Urinary bladder (tissue), 4 donors: ENCODE measurements at places on chromosomes 12 and 14.

- DNase-seq, result no peak
These were observed 111.3 kb upstream of the GARIN2 start for GRCh38 chr14:67077921-67078320.

- no peak for DNase-seq
These were observed 45.8 kb downstream of the MLXIP start for GRCh38 chr12:122124370-122124769.

- no peak for DNase-seq
These were observed 37.6 kb downstream of the SYNE3 start for GRCh38 chr14:95478818-95479217.

DNA sequence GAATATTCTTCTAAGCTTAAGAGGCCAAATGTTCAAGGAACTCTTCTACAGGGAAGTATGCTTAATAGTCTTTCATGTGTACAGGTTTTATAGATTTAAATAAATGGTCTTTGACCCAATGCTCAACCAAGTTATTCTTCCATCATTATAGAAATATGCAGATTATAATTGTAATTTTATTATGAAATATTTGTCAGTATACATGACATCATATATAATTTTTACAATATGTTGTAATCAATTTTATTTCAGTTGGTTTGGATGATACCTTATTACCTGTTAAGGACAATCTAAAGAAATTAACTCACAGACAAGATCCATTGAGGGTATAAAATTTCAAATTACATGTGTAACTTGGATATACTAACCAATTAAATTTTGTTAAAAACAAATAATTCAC, 1278.3 kb downstream of the SLC16A7 start:
- DNase-seq, result no peak

- DNase-seq, result no peak
These were observed 19.9 kb downstream of the PPP2R5C start for GRCh38 chr14:101781240-101782061.

GRCh38 chr12:27243006-27243405, 1.1 kb upstream of the STK38L start:
- no peak for DNase-seq

- no peak for DNase-seq
These were observed 2.2 kb upstream of the TC2N start for GRCh38 chr14:91869556-91869955.

DNA sequence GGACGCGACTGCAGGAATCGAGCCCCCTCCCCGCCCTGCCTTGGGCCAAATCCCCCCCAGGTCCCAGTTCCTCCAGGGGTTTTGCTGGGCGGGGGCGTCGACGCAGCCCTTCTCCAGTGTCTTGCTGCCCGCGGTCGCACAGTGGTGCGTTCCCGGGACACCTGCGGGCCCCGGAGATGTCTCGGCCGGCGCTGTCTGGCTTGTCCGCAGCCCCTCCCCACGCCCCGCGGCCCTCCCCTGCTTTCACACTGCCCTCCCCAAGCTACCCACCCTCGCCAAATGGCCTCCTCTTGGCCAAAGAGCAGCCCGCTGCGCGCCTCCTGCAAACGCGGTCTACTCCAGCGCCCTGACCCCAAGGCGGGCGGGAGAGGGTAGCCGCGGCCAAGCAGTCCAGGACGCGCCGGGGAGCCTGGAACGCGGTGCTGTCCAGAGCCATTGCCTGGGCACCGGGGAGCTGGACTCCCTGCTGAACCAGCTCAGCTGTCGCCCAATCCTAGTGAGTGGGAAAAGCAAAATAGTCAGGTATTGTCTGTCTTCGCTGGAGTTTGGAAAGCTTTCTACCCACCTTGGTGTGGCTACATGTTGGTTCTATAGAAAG, 122.0 kb downstream of the AACS start:
- no peak for DNase-seq

DNA sequence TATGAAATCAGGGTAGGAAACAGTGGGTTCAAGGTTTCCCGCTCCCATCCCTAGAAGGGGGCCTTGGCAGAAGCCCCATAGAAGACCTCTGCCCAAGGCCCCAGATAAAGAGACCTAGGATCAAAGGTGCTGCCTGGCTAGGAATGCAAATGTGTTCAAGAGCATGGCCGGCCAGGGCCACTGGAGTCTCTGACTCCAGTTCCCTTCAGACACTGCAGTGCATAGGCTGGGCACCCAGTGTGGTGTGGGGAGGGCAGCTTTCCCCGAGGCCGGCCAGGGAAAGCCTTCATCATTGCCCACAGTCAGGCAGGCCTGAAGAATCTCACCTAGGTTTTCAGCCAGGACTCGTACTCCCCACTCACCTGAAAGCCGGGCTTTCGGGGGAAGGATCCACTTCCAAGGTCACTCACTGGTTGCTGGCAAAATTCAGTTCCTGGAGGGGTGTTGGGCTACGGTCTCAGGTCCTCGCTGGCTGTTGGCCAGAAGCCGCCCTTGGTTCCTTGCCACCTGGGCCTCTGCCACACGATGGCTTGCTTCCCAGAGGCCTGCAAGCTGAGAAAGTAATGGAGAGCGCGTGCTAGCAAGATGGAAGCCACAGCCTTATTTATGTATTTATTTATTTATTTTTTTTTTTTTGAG, 9.7 kb upstream of the PEBP1 start:
- DNase-seq, result no peak

- no peak for DNase-seq
These were observed 502.2 kb upstream of the USP15 start for GRCh38 chr12:61757831-61758505.
